ENCODE measurements at places on chromosomes 11 and 22.

- DNase-seq = no peak
These were observed 86.5 kb upstream of the E2F8 start for GRCh38 chr11:19327280-19327679.

DNA sequence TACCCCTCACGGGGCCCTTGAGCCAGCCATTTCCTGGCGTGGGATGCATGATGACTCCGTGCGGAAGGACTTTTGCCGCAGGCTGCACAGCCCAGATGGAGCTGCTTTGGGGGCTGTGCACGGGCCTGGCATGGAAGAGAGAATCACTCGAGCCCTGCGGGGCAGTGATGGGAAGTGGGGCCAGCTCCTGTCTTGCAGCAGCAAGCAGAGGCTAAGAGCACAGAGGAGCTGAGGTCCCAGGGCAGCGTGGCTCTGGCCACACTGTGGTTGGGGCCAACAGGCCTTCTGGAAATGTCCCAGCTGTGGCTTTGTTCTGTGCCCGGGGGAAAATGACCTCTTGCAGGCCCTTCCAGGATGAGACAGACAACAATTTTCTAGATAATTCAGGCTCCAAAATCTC, 92.7 kb upstream of the TIMP3 start:
- no peak for DNase-seq

- peak; percentile 50 for DNase-seq
These were observed 117.5 kb upstream of the TOP3B start for GRCh38 chr22:22099833-22100812.

DNA sequence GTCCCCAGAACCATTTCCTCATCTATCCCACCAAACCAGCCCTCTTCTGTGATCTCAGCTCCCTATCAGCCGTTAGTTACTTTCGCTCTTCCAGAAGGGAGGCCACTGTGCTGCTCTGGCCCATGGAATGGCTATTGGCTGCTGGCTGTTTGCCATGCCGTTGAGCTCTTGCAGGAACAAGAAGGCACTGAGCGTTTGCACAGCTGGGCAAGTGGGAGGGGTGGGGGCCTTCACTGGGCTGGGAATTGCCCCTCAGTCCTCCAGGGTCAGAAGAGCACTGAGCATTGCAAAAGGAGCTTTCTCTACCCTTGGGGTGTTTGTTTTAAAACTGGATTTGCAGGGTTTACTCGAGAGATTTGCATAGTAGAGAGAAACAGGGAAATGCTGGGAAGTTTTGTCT, 129.0 kb upstream of the PARVA start:
- DNase-seq = peak; percentile 23

DNA sequence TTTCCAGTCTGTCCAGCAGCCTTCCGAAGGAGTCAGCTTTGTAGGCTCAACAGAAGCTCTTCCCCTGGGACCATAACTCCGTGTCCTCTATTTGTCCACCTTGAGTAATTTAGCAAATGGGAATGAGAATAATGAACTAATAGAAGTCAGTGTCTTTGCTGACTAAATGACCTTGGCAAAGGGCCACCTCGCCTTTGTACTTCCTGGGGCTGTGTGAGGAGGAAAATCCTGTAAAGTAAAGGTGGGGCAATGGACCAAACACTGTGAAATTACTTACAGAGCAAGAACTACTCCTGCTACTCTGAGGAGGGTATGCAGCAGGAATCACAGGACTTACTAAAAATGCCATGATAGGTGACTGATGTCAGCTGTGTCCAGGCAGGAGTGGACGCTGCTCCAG, 36.2 kb upstream of the CSNK2A3 start:
- no peak for DNase-seq

DNA sequence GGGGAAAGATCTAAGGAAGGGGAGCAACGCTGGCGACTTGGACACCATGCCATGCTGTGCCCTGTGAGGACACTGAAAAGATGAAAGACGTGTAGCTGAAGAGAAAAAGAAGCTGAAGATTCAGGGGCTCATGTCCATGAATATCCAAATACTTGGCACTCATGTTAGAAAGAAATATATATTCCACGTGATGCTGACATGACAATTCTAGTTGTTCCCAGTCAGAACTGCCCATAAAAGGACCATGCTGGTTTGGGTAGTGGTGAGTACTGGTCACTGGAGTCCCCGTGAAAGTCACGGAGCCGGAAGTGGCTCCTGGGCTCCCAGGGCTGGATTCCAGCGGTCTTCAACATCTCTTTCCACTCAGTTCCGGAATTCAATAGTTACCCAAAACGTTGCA, 9.9 kb downstream of the MS4A15 start:
- no peak for DNase-seq

GRCh38 chr11:111776398-111777093, 10.4 kb upstream of the PPP2R1B start:
- no peak for DNase-seq

DNA sequence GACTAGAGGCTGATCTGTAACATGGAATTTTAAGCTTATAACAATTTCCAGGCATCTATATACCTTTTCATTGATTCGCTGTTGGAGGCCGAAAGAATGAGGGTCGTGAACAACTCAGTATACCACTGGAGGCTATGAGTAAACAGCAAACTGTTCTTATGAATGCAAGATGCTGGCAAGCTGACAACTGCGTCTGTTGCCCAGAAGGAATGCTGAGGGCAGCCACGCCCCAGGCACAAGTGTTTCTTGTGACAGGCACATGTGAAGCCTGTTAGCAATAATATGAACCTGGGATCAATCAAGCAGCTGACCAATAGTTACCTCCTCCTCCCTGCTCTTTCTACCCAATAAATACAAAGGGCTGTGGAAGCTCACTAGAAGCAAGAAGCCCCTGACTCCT, 15.3 kb downstream of the RTCB start:
- DNase-seq = no peak

GRCh38 chr11:46522682-46523281, 71.0 kb downstream of the AMBRA1 start:
- no peak for DNase-seq

DNA sequence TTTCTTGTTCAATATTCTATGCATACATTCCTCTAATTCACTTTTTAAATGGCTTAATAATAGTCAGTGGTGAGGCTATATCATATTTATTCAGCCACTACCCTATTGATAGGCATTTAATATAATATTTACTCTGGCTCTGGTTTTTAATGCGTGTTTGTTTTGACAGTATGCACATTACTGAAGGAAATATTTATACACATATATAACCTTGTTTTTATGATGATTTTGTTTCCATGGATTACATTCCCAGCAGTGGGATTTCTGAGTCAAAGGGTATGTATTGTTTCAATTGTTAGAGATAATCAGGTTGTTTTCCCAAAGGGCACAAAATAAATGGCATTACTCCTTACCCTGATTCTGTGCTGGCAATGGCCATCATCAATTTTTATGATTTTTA, 105.8 kb downstream of the UVRAG start:
- DNase-seq = no peak
